ENCODE measurements at places on chromosomes 16 and 17.

- DNase-seq, result no peak
Measured at GRCh38 chr16:68399456-68399855, 48.9 kb downstream of the SMPD3 start.

GRCh38 chr16:74651841-74652240, 14.8 kb downstream of the RFWD3 start:
- no peak for DNase-seq

DNA sequence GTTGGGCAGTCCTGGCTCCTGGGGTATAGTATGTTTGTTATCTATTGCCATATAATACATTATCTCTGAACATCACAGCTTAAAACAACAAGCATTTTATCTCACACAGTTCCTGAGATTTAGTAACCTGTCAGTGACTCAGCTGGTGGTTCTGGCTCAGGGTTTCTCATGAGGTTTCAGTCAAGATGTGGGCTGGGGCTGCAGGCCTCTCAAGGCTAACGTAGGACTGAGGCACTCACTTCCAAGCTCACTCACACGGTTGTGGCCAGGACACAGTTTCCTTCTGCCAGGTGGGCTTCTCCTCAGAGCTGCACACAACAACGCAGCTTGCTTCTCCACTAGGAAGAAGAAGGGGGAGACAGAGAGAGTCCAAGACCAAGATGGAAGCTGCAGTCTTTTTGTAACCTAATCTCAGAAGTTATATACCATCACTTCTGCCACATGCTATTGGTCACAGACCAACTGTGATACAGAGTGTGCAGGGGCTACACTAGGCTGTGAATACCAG, 10.3 kb upstream of the MED13 start:
- DNase-seq, result no peak

- no peak for DNase-seq
Measured at GRCh38 chr16:27347930-27348685, 34.3 kb downstream of the IL4R start.

DNA sequence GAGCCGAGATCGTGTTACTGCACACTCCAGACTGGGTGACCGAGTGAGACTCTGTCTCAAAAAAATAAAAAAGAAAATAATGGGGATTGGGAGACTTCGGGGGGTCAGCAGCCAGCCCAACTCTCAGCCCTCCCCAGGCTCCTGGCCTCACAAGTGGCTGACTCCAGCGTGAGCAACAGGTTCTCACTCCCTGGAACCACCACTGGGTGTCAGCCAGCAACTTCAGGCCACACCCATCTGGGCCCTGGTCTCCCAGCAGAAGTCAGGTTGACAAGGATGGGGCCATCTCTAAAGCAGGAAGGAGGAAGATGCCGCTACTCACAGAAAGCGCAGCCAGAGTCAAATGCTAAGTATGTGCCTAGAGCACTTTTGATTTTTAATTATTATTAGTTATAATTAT, 139.4 kb downstream of the C16orf78 start:
- DNase-seq, result no peak

- no peak for DNase-seq
Measured at GRCh38 chr17:60947100-60947499, 269.4 kb downstream of the BCAS3 start.

DNA sequence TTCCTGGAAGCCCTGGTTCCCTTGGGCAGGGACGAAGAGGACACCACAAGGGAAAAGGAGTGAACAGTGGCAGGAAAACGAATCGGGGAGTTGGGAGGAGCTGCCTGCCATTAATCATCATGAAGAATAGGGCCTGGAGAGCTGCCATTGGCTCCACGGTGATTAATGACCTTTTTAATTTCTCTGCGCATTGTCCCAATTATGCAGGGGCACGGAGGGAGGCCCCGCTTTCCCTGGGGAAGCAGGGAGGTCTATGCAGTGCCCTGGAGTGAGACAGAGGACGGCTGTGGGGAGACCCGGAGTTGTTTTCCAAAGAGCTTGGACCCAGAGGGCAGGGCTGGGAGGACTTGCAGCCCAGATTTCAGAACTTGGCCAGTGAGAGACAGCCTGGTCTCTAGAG, 338.9 kb upstream of the C16orf82 start:
- DNase-seq, result no peak

- DNase-seq, result no peak
Measured at GRCh38 chr16:75456971-75457370, 7.5 kb downstream of the TMEM170A start.

DNA sequence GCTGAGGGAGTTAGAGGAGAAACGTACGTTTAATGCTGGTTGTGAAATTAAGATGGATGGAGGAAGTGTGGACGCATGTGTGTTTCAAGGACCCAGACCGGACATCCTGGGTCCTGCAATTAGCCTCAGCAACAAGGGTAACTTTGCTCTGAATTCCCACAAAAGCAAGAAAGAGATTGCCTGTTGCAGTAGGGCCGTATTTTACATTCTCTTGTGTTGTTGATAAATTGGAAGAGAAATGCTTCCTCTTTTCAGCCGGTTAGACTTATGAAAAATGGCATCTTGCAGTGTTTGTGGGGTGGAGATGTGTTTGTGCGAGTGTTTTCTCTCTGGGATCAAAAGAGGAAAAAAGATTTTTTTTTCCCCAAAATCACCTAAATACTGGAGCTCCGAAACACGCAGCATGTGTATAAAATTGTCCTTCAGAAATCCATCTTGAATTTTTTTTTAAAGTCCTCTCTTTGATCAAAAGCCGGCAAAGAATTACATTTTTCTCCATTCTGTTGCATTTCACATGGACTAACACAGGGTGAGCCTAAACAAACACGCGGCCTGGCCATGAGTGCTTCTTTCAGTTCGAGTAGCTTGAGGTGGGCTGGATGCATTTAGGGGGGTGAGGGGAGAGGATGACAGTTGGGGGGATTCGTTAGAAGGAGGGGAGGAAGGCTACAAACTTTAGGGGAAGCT, 251.6 kb downstream of the C16orf95 start:
- no peak for DNase-seq

DNA sequence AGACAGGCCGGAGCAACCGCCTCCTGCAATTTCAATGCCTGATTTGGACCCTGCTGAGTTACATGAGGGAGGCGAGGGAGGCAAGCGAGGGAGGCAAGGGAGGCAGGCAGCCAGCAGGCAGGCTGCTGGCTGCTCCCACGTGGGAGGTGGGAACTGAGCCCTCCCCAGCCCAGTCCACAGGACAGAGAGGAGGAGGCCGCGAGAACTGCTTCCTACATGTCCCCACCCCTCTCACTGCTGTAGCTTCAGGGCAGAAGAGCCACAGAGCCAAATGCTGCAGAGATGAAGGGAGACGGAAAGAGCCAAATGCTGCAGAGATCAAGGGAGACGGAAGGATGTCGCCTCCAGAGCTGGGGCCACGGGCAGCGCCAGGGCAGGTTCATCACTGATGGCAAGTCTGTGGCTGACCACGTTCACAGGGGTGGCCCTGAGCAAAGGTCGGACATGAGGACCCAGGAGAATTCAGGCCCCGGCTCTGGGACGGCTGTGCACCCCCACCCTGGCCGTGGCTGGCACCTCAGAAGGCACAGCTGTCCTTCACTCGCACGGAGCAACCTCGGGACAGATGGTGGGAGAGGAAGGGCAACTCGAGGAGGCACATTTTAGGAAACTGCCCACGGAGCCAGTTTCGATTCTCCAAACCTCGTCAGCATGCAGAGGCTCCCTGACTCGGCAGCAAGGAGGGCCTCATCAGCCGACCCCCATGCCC, 21.5 kb downstream of the RPH3AL start:
- DNase-seq, result no peak

DNA sequence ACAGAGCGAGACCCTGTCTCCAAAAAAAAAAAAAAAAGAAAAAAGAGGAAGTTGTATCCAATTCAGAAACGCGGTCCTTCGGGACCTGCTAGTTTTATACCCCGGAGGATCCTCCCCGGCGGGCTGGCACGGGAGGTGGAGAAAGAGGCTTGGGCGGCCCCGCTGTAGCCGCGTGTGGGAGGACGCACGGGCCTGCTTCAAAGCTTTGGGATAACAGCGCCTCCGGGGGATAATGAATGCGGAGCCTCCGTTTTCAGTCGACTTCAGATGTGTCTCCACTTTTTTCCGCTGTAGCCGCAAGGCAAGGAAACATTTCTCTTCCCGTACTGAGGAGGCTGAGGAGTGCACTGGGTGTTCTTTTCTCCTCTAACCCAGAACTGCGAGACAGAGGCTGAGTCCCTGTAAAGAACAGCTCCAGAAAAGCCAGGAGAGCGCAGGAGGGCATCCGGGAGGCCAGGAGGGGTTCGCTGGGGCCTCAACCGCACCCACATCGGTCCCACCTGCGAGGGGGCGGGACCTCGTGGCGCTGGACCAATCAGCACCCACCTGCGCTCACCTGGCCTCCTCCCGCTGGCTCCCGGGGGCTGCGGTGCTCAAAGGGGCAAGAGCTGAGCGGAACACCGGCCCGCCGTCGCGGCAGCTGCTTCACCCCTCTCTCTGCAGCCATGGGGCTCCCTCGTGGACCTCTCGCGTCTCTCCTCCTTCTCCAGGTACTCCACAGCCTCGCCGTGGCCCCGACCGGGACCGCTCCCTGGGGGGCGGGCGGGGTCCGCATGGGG, at the start of gene CDH3:
CDH3 (plus strand) TSS at position 596 of the 779 bp plus-strand sequence; CDS start at position 666, 70 bp downstream.
- no peak for DNase-seq

DNA sequence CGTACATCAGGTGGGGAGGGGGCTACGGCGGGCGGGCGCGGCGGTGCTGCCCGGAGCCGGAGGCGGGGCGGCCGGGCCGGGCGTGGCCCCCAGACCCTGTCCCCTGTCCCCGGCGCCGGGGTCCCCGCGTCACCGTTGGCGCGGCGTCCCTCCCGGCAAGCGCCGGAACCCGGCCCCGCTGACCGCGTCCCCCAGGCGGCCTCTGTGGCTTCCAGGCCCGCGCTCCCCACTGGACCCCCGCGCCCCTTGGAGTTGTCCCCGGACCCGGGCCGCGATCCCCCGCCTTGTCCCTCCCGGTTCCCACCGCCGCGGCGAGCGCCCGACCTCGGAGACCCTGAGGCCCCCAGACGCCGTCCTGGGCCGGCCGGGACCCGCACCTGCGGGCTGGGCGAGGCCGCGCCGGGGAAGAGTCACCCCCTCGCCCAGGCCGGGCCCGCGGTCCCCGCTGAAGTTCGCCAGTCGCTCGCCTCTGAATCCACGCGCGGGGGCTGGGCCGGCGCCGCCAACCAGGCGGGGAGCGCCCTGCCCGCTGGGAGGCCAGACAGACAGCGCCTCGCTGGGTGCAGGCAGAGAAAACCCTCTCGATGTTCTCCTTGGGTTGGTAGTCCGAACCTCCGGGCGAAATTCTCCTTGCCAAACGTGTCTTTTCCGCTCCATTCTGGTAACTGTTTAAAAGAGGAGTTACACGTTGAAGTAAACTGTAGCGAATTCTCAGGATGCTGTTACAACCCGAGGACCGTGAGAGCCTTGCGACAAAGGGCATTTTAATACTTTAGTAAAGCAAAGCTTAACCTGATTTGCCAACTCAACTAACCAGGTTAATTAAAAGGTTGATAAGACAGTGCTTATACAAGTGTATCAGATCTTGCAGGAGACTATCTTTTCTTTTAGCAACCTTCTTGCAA, 761 bp downstream of the GAN start:
- peak; percentile 29 for DNase-seq

GRCh38 chr16:57781741-57782606, 20.3 kb downstream of the KIFC3 start:
- DNase-seq, result no peak

DNA sequence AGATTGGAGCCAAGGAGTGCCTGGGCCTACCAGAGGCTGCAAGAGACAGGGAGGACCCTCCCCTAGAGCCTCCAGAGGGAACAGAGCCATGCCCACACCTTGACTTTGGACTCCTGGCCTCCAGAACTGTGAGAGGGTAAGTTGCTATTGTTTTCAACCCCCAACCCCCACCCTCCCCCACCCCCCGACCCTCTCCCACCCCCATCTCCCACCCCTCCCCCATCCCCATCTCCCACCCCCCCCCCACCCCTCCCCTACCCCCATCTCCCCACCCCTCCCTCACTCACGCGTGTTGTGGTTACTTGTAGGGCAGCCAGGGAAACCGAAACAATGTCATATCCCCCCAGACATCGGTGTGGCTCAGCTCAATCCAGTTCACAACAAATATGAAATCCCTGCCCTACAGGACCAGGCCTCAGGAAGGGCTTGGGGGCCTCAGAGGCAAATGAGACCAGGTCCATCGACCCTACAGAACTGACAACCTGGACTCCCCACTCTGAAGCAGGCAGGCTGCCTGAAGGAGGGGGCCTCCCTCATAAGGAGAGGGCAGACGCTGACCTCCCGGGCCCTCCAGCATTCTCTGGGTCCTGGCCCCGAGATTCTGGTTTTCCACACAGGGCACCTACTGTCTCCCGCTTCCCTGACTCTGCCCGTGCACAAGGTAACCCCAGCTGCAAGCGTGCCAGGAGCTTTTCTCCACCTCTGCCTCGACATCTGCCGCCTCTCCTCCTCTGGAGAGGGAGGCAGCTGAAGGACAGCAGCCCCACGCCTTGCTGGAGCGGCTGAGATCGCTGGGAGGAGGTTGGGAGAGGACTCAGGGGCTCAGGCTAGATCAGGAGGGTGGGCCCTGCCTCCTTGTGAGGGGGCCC, 3.0 kb upstream of the ZCCHC14 start:
- no peak for DNase-seq

GRCh38 chr17:68613739-68614298, 12.7 kb upstream of the FAM20A start:
- DNase-seq, result no peak

- DNase-seq, result no peak
Measured at GRCh38 chr17:80119271-80119791, 17.9 kb downstream of the GAA start.

GRCh38 chr17:55340176-55340575, 75.4 kb downstream of the HLF start:
- DNase-seq, result no peak

DNA sequence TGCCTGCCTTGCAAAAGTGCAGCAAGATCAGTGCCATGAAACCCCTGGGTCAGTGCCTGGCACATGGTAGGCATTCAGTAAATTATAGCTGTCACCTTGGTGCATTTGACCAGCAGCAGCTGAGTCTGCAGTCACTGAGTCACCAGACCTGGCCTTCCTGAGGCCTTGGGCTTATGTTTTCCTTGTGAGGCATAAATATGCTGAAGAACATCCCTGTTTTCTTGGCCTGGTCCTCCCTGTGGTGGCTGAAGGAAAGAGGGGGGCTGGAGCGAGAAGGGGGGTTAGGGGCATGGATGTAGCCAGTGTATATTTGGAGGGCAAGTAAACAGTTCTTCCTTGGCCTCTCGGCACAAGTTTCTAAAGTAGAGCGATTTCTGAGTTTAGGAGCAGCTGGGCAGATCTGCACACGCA, 26.5 kb downstream of the EPN2 start:
- DNase-seq, result no peak

GRCh38 chr16:68232335-68232734, 3.6 kb downstream of the ESRP2 start:
- DNase-seq, result no peak

DNA sequence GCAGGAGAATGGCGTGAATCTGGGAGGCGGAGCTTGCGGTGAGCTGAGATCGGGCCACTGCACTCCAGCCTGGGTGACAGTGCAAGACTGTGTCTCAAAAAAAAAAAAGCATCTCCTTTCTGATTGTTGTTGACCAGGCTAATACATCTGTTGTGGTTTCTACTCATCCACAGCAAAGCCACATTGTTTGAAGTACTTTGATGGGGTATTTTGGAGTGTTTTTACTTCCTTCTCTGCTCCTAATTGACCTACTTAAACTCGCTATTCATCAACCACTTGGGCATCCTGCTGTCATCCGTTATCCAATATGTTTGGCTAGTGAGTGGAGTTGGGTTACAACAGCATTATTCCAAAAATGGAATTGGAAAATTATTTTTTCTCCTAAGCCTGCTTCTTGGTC, 3.5 kb upstream of the CDC27 start:
- no peak for DNase-seq

- no peak for DNase-seq
Measured at GRCh38 chr16:12340151-12340733, 363.7 kb downstream of the SNX29 start.

GRCh38 chr16:46862555-46863447, 21.4 kb upstream of the GPT2 start:
- DNase-seq, result no peak
